Activated T-cell treated with anti-CD3 and anti-CD28 coated beads, Interleukin-2, amount 50 U/mL, for 72 hours (primary cell): ENCODE measurements at places on chromosomes 11 and 22. TPM values are rescaled to one million over a fixed set of nuclear protein-coding genes. Genes with fewer than 3 reads are reported as not detected.

DNA sequence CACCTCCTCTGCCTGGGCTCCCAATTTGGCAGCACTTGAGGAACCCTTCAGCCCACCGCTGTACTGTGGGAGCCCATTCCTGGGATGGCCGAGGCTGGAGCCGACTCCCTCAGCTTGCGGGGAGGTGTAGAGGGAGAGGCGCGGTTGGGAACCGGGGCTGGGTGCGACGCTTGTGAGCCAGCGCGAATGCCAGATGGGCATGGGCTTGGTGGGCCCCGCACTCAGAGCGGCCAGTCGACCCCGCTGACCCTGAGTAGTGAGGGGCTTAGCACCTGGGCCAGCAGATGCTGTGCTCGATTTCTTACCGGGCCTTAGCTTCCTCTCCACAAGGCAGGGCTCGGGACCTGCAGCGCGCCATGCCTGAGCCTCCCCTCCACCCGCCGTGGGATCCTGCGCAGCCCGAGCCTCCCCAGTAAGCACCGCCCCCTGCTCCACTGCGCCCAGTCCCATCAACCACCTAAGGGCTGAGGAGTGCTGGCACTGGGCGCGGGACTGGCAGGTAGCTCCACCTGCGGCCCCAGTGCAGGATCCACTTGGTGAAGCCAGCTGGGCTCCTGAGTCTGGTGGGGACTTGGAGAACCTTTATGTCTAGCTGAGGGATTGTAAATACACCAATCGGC, 58.3 kb upstream of the DEFB108B start:
- no peak overlapping the region for H3K27ac ChIP-seq
- DNase-seq: no peak
- peaks cover 6% of the 10 kb centered on the region for H3K4me1 ChIP-seq
- H3K4me3 ChIP-seq: no peak overlapping the region
- no peaks in the 10 kb centered on the region for H3K27me3 ChIP-seq

DNA sequence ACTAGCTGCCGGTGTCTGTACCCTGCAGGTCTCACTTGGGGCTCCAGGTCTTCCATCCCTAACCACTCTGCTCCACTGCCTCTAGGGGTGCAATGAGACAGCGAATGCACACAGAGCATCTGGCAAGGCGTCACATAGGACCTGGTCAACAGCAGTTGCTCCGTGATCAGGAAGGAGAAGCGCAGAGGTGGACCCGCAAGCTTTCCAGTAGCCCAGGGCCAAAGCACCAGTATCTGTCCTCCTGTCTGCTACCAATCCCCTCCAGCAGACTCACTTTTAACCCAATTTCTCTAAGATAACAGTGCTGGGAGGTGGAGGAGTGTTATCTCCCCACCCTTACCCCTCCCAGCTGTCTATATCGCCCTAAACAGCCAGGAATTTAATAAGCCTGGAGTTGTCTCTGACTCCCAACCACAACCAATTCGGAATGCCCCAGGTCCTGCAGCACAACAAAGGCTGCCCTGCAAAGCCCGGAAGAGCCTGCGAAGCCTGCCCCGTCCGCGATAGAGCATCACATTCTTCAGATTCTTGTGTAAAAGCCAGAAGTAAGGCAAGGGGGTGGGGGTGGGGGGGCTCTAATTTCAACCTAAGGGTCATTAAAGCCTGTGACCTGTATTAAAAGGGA, 19.3 kb downstream of the MYH9 start:
- peak; percentile 51 for DNase-seq
- H3K36me3 ChIP-seq: peaks cover 4% of the 10 kb centered on the region
- peak overlapping the region; percentile 86 for H3K4me3 ChIP-seq
- H3K27ac ChIP-seq: peak overlapping the region; percentile 83

GRCh38 chr22:31150615-31151014, 9.4 kb upstream of the RNF185 start:
- no peak overlapping the region for H3K4me3 ChIP-seq
- H3K4me1 ChIP-seq: no peaks in the 10 kb centered on the region
- no peak overlapping the region for H3K27ac ChIP-seq
- DNase-seq: no peak
- no peaks in the 10 kb centered on the region for H3K27me3 ChIP-seq

DNA sequence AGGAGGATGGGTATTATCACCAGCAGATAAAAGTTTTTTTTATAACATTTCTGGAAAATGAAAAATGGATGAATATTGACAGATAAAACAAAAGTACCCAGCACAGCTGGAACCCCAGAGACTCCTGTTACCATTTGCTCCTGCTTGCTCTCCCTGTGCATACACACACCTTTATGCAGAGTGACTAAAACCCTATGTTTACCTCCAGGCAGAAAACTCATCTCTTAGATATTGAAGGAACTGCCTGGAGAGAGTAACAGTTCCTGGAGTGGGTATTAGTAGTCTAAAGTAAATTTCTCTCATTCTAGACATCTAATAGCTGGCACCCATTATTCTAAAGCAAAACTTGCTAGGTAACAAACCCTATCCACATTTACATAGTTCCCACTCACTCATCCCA, 38.0 kb downstream of the CYP2R1 start:
- H3K27me3 ChIP-seq: no peaks in the 10 kb centered on the region
- no peak for DNase-seq
- peaks cover 44% of the 10 kb centered on the region for H3K4me1 ChIP-seq
- no peak overlapping the region for H3K4me3 ChIP-seq
- H3K36me3 ChIP-seq: peaks cover 18% of the 10 kb centered on the region

DNA sequence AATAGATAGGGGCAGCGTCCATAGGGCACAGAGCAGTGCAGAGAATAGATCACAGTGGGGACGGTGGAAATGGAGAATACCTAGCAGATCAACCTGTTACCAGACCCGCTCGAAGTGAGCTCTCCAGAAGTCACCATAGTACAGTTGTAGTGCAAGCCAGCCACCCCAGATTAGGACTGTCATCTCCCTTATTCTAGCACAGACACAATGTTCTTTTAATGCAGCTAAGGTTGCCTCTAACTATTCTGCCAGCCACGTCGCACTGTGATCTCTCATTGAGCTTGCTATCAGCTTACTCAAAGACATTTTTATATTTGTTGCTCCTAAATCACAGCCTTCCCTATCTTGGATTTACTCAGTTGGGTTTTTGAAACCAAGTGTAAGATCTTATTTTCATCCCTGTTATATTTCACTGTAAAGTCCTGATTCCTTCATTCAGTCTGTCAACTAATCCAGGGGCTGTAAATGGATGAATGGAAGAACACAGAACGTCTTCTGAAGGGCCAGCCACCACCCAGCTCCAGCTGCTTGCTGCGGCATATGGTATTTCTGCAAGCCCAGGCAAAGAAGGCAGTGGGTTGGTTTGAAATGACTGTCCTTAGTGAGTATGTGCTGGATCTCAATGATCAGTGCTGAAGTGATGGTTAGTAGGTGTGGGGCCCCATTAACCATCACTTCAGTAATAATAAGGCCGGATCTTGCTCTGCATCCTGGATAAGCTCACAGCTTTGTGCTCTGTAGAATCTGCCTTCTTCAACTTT, 3.4 kb downstream of the PARVA start:
- H3K4me1 ChIP-seq: no peaks in the 10 kb centered on the region
- H3K27me3 ChIP-seq: peaks cover 41% of the 10 kb centered on the region
- H3K36me3 ChIP-seq: peaks cover 2% of the 10 kb centered on the region
- no peak for DNase-seq

ASCL2 gene
- total RNA-seq: 0.38 TPM

WNT7B gene
- total RNA-seq: not detected

SCN4B gene
- total RNA-seq: 0.46 TPM
